Cardiac fibroblast (primary cell): ENCODE measurements at places on chromosomes 2 and 18.
A peak's percentile ranks its signal among the peaks of the same experiment; 100 is the strongest.

DNA sequence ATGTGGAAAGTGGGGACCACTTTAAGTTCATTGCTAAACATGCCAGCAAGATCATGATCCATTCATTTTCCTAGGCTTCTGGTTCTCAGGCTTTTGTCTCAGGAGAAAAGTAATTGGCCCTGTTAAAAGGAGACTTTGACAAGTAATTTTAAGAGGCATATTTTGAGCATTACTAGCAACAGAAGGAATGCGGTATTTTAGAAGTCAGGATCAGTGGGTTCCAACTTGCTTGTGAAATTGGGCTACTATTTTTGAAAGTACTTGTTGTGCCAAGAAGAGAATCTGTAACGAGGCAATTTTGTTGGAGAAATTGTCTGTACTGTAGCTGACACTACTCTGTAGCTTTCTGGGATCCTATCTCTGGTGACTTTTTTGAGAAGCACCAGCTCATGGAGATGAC lies 59.4 kb downstream of the CERS6 start:
- peak; percentile 91 for DNase-seq

DNA sequence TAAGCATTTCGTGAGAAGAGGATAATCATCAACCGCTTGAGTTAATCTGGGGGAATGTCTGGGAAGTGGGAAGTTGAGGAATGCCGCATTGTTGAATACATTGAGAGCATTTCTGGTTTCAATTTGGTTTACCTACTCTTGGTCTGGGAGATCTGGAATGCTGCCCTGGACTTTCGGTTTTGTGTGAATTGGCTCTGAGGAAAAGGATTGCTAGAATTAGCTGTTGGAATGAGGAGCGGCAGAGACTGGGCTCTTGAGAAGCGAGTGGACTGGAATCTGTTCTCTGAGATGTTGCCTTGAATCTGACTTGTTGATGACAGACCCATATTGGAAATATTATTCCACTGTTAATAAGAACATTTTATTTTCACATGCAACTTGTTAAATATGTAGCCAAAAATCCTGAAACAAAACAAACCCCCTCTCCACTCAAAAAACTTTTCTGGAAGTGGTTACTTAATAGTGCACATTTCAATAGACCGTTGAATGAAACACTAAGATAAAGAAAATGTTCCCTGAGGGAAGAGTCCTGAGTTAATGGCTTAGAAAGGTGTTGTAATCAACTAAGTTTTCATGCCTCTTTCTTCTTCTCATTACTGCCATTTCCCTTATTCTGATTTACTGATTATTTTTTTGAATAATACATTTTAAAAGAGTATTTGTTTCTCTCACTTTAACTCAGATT lies 50.8 kb downstream of the PTPRM start:
- peak; percentile 35 for DNase-seq

- no peak for DNase-seq
Measured at GRCh38 chr2:12948961-12949353, 232.2 kb downstream of the TRIB2 start.

GRCh38 chr2:102226171-102226570 lies 39.3 kb downstream of the IL1RL2 start:
- no peak for DNase-seq

- no peak for DNase-seq
Measured at GRCh38 chr2:43899589-43899988, 60.8 kb downstream of the ABCG8 start.

GRCh38 chr2:223970343-223971128 lies 13.3 kb downstream of the MRPL44 start:
- DNase-seq, result peak; percentile 72

DNA sequence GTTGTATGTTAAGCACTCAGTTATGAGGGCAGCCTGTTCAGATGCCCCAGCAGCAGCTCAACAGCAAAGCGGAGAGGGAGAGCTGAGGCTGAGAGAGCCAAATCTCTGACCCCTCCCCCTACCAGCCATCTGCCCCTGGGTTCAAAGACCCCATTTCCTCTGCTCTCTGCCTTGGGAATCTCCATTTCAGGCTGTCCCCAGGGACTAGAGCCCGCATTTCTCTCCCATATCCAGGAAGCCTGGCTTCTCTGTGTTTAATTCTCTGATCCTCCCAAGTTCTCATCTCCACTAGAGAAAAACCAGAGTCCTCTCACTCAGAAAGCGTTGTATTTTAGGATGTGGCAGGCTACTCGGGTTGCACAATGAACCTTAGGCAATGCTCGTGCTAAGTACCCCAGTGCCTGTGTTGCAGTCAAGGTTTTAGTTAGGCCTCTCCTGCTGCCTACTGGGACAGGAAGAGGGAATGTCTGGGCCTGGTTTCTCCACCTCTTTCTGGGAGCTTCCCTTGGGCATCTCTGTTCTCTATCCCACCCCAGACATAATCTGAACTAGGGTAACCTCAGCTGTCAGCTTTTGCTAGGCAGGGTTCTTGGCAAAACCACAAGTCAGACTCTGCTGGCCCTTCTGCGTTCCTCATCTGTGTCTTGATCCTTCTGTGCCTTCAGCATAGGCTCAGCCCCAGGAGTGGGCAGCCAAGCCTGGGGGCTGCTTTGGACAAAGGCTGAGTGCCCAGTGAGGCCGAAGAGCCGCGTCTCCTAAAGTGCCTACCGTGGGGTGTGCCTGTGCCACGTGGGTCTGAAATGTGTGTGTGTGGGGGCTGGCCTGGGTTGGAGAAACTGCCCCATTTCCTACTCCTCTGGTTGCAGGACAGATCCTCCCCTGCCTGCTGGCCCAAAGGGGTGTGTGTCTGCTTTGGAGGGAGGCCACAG lies 96.8 kb downstream of the STPG4 start:
- DNase-seq, result peak; percentile 75

GRCh38 chr2:102915128-102915527 lies 153.3 kb downstream of the TMEM182 start:
- DNase-seq, result no peak

GRCh38 chr2:208407667-208408066 lies 1.1 kb downstream of the PTH2R start:
- DNase-seq, result peak; percentile 28

- peak; percentile 59 for DNase-seq
Measured at GRCh38 chr2:230664128-230664527, 48.5 kb upstream of the CAB39 start.

- no peak for DNase-seq
Measured at GRCh38 chr2:174792309-174793025, 28.2 kb upstream of the CHRNA1 start.

DNA sequence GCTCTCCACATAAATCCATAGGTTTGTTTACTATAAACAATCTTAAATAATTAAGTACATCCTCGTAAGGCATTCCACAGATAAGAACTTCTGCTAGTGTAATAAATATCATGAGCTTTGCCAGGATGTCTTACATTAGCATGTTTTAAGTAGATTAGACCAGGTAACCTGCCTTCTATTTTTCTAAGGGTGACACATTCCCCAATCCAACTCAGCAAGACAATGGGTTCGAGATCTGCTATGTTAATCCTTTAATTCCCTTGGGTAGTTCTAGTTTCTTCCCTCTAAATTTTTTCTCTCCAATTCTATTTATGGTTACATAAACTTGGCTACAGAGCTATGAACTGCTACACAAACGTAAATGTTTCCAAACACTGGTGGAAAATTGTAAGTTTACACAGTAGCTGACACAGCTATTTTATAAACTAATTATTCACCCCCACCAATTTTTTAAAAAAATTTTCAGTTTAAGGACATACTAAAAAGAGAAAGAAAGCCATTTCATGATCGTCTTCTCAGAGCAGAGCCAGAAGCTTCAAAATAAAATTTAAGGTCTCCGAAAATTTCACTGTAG lies 386.5 kb upstream of the SLC39A10 start:
- no peak for DNase-seq

GRCh38 chr2:159140070-159140769 lies 146.3 kb downstream of the WDSUB1 start:
- peak; percentile 75 for DNase-seq

DNA sequence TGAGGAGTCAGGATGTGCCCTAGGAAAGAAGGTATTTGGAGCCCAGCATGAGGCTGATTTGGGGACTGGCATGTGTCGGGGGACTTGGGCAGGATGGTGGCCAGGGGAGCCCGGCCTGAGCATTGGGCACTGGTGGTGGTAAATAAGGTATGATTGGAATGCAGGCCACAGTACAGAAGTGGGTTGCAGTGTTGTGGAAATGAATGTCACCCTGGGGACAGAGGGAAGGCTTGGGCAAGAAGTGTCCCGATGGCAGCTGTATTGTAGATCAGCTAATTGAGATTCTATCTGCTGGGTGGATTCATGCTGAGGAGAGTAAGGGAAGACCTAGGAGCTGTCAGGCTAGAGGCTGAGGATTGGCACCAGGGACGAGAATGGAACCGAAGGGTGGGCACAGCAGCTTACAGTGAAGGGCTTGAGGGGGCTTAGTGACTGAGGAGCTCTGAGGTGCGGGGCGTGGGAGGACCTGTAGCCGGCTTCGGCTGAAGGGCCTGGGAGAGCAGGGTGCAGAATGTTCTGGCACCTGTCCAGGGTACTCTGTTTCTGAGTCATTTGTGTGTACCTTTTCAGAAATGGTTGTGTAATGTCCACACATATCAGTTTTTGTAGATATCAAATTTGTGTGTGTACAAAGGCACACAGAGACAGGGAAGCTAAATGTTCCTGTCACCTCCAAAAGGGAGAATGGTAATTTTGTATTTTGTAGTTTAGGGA lies 170.2 kb downstream of the PRKCE start:
- peak; percentile 82 for DNase-seq

DNA sequence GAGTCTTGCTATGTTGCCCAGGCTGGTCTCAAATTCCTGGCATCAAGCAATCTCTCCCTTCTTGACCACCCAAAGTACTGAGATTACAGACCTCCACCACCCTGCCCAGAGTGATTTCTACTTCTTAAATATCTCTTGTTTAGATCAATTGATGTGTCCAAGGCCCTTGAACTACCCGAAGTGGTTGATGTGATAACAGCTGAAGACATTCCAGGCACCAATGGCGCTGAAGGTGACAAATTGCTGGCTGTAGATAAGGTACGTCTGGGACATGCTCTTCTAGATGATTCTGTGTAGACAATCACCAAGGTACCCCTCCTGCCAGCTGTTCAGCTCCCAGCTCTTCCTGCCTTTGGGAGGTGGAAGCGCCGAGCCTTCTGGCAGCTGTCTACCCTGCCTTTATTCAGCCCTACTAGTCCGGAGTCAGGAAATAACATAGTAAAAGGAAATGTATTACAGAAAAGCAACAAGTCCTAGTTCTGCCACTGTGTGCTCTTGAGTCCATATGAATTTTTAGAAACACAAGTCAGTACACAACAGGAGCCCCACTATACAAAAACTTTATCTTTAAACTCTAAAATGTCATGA lies 61.3 kb upstream of the BZW1 start:
- no peak for DNase-seq

GRCh38 chr2:870426-870825 lies 80.2 kb upstream of the SNTG2 start:
- no peak for DNase-seq

DNA sequence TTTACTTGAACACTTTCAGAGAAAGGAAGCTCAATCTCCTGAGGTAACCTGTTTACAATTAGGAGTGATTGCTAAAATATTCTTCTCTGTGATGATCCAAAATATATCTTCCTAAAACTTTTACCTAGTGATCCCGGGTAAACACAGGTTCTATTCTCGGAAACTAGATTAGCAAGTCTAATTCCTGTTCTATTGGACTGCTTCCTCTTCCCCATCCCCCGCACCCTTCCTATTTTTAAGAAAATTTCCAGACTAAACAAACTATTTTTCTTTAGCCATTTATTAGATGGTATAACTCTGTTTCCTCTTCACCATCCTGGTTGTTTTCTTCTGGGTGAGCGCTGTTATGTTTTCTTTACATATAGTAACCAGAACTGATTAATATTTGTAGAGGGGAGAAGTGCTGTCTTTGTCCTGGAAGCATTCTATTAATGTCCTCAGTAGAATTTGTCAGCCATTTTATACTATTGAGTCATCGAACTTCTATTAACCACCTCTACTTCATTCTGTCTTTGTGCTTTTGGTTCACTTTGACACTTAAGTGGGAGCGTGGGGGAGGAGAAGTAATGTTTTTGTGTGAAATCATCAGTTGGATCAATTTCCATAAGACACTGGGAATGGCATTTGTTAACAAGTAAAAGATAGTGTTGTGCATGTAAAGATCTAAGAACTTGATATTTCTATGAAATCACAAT lies 31.8 kb downstream of the CREB1 start:
- no peak for DNase-seq

DNA sequence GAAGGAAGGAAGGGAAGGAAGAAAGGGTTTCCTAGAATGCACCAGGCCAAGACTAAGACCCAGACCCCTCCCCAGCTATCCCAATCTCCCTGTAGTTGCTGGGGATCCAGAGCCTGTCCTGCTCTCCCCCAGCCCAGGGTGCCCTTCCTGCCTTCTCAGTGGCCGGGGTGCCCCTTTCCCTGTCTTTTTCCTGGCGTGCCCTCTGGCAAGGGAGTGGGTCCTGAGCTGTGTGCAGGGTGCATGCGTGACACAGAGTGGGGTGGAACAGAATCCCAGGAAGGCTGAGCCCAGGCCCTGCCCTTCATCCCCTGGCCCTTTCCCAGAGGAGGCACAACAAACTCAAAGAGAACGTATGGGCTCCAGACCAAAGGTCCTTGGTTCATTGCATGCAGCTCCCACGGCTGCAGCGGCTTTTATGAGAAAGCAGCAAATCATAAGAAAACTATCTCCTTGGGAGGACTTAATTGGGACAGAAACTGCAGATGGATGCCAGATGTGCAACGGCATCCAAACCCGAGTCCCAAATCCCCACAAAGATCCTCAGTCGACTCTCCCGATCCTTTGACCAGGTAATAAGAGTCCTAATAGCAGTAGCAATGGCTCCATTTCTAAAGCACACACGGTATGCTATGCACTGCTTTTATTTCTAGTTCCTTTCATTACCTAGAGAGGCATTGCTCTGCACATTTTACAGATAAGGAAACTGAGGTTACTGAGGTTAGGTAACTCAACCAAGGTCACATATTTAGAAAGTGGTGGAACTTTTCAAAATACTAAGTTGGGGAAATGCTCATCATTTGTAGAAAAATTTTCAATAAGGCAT lies 12.7 kb upstream of the ARID5A start:
- DNase-seq, result peak; percentile 33

DNA sequence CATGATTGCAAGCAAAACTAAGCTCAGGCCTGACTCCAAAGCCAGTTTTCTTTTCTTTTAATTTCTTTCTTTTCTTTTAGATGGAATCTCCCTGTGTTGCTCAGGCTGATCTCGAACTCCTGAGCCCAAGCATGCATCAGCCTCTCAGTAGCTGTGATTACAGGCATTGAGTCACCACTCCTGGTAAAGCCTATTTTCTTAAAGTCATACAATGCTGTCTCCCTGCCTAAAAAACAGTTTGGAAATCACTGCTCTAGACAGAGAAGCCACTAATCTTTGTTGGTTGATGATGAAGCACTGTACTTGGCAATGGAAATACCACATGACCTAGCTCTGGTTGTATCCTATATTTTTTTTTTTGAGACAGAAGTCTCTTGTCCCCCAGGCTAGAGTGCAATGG lies 33.1 kb upstream of the ZNF532 start:
- DNase-seq, result peak; percentile 70

- no peak for DNase-seq
Measured at GRCh38 chr2:134154246-134154645, 99.6 kb upstream of the MGAT5 start.

- DNase-seq, result peak; percentile 79
Measured at GRCh38 chr2:9703701-9704221, 73.0 kb upstream of the YWHAQ start.
